Activated T-cell treated with anti-CD3 and anti-CD28 coated beads, Interleukin-2, amount 50 U/mL, for 4 hours (primary cell): ENCODE measurements at places on chromosomes 6 and 20. TPM values are rescaled to one million over a fixed set of nuclear protein-coding genes. Genes with fewer than 3 reads are reported as not detected.

GRCh38 chr6:118780668-118781067 is 113.3 kb upstream of the ASF1A start:
- no peak for DNase-seq

GRCh38 chr6:27890445-27891319 is 21.5 kb downstream of the OR2B2 start:
- peak; percentile 52 for DNase-seq

DNA sequence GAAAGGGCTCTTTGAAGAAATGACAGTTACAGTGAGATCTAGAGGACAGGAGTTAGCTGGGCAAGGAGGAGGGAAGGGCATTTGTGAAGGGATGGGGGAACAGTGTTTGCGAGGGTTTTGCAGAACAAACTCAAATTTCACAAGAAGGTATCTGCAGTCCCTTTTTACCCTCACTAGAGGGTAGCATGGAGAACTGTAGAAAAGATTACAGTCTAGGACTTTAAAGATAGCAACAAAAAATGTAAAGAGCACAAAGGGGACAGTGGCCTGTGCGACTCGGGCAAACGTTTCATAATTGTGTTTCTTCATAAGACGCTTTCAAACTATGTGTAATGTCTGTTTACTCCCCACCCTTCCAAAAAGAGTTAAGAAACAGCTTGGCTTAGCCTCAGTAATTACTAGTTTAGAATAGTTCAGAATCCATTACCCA is 21.2 kb upstream of the ASXL1 start:
- DNase-seq: no peak

DNA sequence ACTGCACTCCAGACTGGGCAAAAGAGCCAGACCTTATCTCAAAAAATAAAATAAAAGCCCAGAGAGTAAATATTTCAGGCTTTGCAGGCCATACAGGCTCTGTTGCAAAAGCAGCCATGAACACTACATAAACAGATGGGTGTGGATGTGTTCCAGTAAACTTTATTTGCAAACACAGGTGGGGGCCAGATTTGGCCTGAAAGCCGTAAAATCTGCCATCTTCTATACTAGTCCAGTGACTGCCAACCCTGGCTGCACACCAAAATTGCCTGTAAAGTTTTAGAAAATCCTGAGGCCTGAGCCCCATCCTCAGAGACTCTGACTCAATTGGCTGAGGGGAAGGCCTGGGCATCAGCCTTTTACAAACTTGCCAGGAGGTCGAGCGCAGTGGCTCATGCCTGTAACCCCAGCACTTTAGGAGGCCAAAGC is 103.6 kb downstream of the ZMYND8 start:
- no peak for DNase-seq

GRCh38 chr6:4567141-4567540 is 209.1 kb upstream of the CDYL start:
- no peak for DNase-seq

DNA sequence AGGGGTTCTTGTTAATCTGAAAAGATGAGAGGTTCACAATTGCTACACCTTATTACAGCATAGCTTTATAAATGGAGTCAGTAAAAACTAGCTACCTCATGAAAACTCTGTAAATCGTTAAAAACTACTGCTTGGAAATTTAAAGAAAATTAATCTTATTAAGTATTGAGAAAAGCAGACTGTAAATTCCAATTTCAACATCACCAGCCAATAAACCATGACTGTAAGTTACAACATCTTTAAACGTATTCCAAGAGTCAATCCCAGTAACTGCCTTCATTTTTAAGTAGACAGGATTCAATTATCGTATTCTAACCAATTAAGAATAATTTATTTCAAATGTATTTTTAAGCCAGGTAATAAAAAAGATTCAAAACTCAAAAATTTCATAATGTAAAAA is 70.3 kb downstream of the ATG5 start:
- DNase-seq: no peak

DNA sequence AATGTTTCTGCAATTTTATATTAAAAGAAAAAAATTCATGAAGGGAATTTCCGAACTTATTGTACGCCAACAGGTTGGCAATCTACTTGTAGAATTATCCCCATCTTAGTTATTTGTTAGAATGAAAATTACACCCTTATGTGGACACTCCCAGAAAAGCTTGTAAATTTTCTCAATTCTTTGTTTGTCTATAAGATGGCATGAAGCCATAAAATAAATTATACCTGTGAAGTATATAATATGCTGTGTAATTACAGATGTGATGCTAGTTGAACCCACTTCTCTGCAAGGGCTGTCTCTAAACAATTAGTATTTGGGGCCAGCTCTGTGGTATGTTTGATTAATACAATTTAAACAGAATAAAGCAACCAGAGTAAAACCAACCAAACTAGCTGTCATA is 52.1 kb upstream of the DSP start:
- no peak for DNase-seq

DNA sequence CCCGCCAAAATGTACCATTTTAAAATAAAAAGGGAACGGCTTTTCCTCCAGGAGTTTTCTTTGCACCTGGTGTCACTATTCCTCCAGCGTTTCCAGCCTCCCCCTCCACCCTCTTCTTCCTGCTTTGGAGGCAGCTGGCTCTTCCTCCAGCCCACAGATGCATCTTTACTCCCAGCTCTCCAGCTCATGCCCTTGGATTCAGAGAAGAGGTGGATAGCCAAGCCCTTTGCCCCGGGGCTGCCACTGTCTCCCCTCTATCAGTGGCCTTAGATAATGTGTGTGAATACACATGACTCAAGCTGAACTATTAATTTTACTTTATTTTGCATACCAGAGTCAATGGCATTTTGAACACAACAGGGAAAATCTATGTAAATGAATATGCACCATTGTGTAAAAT is 15.3 kb upstream of the CDH4 start:
- DNase-seq: no peak

GRCh38 chr6:43229803-43230620 is 731 bp upstream of the DNPH1 start:
- DNase-seq: no peak

GRCh38 chr20:56348305-56348693 is 10.5 kb upstream of the FAM210B start:
- no peak for DNase-seq

GRCh38 chr20:58712806-58713731 is 20.5 kb downstream of the NPEPL1 start:
- no peak for DNase-seq

- DNase-seq: no peak
Measured at GRCh38 chr6:128131566-128131965, 230.7 kb upstream of the THEMIS start.

DNA sequence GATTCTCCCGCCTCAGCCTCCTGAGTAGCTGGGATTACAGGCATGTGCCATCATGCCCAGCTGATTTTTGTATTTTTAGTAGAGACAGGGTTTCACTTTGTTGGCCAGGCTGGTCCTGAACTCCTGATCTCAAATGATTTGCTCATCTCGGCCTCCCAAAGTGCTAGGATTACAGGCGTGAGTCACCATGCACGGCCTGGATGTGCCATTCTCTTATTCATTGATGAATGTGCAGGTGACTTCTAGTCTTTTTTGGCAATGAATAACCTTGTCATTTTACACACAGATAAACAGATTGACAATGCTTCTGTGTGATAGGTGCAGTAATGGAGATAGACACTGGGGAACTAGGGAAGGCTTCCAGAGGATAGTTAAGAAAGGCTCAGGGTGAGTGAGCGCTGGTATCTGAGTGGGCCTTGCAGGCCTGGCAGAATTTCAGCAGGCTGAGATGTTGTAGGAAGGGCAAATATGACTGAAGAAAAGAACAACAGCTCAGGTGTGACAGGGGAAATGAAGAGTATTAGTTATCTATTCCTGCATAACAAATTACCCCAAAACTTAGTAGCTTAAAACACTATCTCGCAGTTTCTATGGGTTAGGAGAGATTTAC is 23.3 kb downstream of the PPARD start:
- DNase-seq: no peak

DNA sequence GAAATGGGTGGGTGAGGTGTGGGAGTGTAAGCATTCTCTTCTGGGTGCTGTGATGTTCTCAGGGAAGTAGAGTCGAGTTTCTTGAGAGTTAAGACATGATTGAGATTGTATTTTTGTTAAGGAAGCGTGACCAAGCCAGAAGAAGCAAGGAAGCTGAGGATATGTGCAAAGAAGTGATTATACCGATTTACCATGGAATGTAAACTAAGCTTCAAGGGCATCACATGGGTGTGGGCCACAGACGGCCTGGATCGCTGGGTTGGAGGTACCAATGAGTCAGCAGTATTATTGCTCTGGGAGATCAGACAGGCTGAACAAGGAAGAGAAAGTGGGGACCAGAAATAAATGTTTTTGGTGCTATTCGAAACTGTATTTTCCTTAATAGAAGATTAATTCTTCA is 184.1 kb upstream of the GMDS start:
- DNase-seq: no peak

GRCh38 chr6:50724381-50725124 is 11.2 kb downstream of the TFAP2D start:
- DNase-seq: no peak

The SLC22A1 gene
- total RNA-seq: 1.7 TPM

The MLIP gene
- total RNA-seq: not detected

The SNRPB gene
- total RNA-seq: 613 TPM

The PRDM1 gene
- total RNA-seq: 86.0 TPM
